ENCODE measurements at places on chromosomes 3 and 15.

- peak; percentile 56 for DNase-seq
Observed at GRCh38 chr15:69576035-69576526, 123.5 kb downstream of the RPLP1 start.

GRCh38 chr3:187259171-187259570, 32.4 kb downstream of the MASP1 start:
- no peak for DNase-seq

- DNase-seq: no peak
Observed at GRCh38 chr15:55834331-55834730, 91.4 kb upstream of the PRTG start.

GRCh38 chr15:25508369-25509002, 69.7 kb upstream of the UBE3A start:
- DNase-seq: no peak

DNA sequence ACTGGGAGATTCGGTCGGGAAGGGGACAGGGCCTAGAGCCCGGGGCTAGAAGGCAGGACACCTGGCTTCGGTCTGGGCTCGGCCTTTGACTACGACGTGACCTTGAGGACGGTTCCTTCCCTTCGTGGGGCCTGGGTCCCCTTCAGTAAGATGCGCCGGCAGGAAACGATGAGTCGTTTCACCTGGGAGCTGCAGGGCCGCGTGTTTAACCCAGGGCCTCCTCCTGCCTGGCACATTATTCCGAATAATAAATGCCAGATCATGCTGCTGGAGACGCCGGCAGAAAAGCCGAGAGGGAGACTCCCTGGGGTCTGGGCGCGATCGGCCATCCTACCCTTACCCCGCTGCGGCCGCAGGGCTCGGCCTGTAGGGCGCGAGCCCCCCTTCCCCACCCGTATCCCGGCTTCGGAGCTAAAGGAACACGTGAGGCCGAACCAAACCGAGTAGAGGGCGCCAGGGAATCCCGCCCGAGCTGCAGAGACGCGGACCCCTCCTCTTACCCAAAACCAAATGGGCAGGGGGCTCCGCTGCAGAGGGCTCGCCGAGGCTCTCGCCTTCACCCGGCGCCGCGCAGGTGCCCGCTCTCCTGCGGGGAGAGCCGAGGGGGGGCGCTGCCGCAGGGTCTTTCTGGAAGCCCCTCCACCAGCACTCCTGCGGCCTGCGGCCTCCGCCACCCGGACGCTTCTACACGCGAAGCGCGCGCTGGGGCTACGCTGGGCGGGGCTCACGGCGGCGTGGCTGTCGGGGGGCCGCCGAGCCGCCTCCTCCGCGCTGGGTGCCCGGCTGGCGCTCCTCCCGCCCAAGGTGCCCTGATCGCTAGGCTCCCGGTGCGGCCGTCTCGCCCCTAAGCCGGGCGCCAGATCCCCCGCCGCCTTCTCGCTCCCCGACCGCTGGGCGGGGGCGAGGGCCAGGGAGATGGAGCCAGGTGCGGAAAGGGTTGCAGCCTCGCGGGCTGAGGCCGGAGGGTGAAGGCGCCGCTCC, at the start of gene BDH1:
Gene BDH1 (minus strand): TSS at position 688 of the 981 bp plus-strand sequence. CDS start 9,525 bp downstream, outside the sequence.
- peak; percentile 42 for DNase-seq

- no peak for DNase-seq
Observed at GRCh38 chr15:47857014-47857775, 139.9 kb downstream of the SEMA6D start.

DNA sequence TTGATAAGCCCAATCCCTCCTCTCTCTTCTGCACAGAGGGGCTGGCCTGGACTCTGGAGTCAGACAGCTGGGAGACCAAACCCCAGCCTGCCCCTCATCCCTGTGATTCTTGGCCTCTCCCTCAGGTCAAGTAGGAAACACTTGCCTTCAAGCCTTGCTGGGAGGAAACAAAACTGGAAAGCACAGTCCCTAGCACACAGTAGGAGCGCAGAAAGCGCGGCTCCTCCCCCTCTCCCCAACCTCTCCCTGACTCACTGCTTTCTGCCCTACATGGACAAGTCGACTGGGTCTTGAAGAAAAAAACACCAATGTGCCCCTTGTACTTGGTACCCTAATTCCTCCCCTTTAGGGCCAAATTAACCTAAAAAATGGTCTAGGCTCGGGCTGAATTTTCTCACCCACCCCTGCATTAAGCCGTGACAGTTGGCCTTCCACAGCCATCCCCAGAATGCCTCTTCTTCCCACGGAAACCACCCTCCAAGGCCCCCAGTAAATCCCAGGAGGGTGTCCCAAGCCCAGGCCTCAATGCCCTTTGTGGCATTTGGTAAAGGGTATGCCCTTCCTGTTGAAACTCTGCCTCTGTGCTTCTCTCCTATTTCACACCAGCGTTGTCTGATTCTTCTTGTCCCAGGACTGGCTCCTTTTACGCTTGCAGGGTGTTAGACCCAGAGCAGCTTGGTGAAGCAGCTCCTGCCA, 11.3 kb upstream of the RAF1 start:
- no peak for DNase-seq

DNA sequence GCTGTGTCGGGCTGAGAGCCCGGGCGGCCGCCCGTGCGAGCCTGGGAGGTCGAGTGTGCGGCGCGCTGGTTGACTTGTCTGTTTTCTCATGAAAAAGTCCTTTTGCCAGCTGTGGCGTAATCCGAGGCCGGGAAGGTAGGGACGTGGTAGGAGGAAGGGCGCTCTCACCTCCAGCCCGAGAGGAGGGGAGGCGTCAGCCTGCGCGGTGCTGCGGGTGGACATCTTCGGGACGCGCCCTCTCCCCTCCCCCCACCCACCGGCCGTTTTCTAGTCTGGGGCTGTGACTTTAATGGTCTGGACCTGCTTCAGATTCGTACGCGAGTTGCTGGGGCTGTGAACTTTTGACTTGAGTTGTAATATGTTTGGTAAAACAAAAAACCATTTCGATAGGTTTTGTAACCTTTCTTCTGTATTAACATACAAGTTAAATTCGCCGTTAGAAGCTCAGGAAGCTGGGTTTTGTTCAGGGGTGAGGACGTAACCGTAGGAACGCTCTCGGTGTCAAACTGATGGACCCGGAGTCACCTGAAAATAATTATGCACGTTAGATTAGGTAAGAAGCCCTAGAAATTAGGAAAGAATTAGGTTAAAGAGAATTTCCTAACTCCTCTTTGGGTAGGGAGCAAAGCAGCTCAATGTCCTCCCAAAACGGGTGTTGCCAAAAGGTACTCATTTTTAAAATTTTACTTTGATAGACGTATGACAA, 762 bp downstream of the NCK1 start:
- peak; percentile 36 for DNase-seq

DNA sequence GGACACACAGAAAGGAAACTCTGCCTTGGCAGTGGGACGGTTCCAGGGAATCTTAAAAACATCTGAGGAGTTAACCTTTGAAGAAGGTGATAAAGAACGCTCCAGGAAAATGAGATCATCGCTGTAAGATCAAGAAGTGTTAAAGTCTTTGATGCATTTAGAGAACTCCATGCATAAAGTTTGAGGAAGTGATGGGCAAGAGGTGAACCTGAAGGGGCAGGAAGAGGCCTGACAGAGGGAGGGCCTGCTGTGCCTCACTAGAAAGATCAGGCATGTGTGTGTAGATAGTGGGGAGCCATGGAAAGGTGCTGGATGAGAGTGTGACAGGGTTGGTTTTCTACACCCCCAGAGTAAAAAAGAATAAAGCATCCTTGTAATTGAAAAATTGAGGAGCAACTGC, 889.2 kb downstream of the MCTP2 start:
- no peak for DNase-seq

GRCh38 chr15:63463793-63464192, 40.6 kb upstream of the USP3 start:
- DNase-seq: no peak

DNA sequence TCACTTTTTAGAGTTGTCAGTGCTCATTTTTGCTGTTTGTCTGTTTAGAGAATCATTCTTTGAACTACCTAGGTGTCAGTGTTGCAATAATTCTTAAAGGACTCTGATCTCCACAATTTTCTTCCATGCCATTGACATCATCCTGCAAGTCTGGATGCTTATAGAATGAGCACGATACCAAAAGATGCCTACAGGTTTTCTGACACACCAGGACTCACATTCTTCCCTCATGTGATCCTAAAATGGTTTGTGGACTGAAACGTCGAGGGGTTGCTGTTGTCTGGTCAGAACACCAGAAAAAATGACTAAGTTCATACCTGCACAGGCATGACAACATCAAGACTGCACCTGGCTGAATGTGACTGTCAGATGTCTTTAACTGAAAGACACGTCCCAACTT, 95.9 kb downstream of the SEMA5B start:
- no peak for DNase-seq

GRCh38 chr3:122568755-122569154, 4.6 kb downstream of the DTX3L start:
- no peak for DNase-seq
